Activated naive CD4-positive, alpha-beta T cell treated with anti-CD3 and anti-CD28 coated beads, Interleukin-2, amount 50 U/mL, for 72 hours (primary cell): ENCODE measurements at places on chromosomes 16 and 17.

- DNase-seq = no peak
Measured at GRCh38 chr16:74448990-74449389, 27.7 kb upstream of the CLEC18B start.

DNA sequence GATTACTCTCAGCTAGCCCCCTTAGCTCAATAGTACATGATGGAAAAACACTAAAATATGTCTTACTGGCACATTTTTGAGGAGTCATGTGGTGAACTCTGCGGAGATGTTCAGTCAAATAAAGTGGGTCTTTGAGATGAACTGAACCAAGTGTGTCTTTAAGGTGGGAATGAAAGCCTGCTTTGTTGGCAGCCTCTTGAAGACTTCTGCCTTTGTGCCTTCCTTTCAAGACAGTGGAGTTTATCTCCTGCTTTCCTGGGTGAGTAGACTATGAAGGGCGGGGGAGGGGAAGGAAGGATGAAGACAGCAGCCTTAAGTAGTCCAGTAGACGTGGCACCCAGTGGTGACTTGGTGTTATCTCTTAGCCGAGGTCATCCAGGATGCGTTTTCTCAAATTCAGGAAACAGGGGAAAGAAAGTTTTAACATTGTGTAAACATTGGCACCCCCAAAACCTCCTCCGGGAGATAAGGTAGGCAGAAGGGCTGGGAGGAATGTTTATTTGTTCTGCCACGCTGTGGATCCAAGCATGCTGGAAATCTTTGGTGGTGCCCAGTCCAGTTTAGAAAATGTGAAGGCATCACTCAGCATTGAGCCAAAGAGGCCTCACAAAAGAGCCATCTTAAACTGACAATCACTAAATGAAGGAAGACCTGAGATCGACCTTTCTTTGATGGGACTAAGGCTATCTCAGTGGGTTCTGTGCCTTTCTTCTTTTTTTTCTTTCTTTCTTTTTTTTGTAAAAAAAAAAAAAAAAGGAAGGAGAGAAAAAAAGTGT, 220.6 kb downstream of the FTO start:
- DNase-seq = no peak

DNA sequence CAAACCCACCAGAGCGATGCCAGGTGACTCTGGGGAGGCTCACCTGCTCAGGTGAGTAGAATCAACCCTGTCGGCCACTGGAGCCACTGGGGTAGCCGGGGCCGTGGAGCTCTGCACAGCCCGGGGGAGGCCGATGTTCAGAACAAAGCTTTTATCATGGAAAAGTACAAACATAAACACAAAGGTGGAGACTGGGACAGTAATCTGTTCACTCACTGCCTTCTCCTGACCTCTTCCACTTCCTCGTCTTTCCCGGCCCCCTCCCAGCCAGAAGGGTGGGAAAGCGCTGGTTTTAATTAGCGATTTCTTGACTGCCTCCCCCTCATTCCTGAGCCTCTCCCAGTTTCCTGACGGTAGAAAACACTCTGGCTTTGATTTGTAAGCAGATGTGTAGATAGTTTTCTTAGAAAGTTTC, 9.8 kb upstream of the TEX19 start:
- no peak for DNase-seq

DNA sequence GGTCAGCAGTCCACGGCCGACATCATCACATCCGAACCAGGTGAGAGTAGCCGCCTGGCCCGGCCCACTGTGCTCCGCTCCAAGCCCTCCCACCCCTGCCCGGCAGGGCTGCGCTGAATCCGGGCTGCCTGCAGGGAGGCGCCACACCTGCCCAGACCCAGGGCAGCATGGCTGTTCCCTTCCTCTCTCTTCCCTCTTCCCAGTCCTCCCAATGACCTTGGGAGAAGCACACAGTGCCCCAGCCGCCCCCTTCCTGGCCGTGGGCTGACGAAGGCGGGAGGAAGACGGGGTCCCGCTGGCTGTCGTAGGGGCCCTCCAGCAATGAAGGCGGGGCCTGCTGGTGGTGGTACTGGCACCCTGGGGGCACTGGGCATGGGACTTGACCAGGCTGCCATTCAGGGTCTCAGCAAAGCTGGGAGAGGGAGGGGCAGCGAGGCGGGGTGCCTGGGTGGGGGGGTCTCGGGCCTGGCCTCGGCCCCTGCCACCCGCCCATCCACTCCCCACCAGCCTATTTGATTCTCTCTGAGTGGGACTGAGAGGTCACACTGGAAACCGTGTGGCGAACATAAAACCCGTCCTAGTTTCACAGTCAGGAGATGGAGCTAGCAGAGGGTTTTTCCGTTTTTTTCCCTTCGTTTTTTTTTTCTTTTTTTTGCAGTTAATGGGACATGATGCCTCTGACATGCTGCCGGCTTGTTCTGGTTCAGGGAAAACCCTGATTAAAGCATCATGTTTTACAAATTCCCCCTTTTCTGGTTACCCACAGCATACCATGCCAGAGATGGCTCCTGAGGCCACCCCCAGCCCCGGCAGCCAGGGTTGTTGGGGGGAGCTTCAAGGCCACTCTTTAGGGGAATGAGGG, 50.6 kb downstream of the BAHCC1 start:
- DNase-seq = no peak

GRCh38 chr16:426115-426905, 861 bp downstream of the RAB11FIP3 start:
- peak; percentile 18 for DNase-seq

DNA sequence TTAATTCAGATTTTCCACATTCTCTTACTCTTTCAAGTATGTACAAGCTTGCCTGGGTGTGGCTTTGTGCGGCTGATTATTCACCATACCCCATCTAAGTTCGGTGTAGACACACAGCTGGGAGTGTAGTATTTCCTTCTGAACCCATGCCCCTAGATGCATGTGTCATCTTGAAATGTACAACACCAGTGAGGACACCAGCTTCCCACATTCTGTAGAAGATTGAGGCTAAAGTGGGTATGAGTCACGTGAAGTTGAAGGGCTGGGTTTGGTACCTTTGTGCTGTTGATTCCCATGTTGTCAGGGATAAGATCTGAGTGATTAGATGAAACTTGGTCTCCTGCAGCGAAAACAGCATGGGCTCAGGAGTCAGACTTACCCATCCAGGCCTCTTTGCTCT, 14.6 kb upstream of the DHX8 start:
- DNase-seq = no peak

GRCh38 chr17:1905190-1905913, 75.5 kb downstream of the RPA1 start:
- DNase-seq = no peak

DNA sequence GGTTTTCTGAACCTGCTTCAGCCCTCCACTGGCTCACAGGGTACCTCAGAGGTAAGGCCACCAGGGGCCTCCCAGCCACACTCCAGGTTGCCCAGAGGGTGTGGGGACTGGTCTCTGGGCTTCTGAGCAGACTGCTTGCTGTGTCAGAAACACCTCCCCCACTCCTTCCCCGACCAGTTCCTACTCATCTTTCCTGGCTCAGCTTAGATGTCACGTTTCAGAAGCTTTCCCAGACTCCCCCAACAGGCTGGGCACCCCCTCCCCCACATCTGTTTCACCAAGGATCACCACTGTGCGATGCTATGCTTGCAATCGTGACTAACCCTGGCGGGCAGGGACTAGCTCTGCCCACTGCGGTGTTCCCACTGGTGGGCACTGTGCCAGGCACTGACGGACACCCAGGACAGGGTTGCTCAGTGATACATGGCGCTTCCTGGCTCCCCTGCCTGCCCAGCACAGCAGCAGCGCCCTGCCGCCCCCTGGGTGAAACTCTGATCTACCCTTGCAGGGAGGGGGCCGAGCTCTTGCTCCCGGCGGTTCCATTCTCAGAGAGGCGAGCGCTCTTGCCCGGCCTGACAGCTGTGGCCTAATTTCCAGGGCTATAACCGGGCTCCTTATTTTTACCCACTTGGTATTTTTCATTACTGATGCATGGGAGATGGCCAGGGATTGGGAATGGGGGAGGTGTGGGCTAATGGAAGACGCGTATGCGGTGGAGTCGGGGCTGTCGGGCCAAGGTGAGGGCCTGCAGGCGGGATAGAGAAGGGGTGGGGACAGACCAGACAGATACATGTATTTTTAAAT, 29.4 kb upstream of the MTSS2 start:
- DNase-seq = no peak

- no peak for DNase-seq
Measured at GRCh38 chr16:79066561-79066960, 534.0 kb downstream of the MAF start.

DNA sequence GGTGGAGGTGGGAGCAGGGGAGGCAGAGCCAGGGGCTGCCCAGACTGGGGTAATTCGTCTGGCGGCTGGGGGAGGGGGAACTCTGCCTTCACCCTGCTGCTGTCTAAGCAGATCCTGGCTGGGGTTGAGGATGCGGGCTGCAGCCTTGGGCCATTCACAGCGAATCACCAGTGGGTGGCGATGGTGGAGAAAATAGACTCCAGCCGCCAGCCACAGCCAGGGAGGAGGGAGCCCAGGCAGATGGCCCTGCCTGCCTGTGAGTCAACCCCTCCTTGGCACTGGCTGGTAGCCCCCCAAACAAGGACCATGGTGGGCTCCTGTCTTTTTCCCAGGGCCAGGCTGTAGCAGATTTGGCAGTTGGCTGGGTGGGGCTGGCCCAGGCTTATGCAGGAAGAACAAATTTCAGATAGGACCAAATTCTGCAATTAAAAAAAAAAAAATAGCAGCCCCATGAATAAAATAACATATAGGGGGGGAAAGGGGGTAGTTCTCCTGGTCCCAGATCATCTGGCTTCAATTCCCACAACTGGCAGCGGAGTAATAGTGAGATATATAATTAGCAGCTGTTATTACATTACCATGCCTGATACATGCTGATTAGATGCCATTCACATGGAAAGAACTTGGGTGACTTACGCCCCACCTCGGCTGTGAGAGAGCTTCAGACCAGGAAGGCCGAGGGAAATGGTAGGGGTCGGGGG, 41.5 kb upstream of the CDH5 start:
- DNase-seq = no peak

DNA sequence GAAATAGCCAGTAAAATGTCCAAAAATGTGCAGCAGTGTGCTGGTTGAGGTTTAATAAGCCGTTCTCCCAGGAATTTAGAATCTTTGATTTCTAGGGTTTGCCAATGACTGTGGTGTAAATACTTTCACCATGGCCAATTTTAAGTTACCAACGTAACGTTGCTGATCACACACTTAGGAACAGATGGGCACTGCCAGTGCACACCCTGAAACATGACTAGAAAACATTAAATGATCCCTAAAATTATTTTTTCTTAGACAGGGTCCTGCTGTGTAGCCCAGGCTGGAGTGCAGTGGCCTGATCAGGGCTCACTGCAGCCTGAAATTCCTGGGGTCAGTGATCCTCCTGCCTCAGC, 3.2 kb downstream of the CA5A start:
- no peak for DNase-seq

DNA sequence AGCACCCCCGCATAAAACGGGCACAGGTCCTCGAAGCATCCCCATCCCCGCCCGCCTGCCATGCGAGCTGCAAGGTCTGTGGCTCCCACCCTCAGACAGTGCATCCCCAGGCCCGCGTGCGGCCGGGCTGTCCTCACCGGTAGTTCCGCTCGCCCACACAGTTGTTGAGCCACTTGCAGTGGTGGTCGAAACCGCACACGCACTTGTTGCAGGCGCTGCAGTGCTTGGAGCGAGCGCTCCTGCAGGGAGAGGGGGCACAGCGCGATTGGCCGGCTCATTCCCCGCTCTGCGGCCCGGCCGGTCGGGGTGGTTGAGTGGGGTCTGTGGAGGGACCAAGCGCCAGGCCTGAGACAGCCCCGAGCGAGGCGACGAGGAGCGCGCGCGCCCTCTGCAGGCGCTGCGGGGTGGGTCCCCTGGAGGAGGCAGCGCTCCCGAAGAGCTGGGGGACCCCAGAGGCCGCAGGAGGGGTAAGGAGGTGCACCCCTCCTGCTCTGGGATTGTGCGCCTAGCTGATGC, 6.0 kb upstream of the TPPP3 start:
- no peak for DNase-seq

GRCh38 chr17:22270381-22270780, 578.1 kb downstream of the KCNJ18 start:
- no peak for DNase-seq

- no peak for DNase-seq
Measured at GRCh38 chr16:49021136-49021535, 260.5 kb downstream of the CBLN1 start.

GRCh38 chr16:54993106-54993895, 62.6 kb downstream of the IRX5 start:
- DNase-seq = no peak

DNA sequence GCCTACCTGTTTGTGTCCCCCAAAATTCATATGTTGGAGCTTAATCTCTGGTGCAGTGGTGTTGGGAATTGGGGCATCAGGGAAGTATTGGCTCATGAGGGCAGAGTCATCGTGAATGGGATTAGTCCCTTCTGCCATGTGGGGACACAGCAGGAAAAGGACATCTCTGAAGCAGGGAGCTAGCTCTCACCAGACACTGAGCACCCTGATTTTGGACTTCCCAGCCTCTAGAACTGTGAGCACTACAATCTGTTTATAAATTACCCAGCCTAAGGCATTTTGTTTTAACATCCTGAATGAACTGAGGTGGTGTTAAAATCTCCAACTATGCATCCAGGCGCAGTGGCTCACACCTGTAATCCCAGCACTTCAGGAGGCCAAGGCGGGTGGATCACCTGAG, 206.0 kb downstream of the SEC14L1 start:
- DNase-seq = no peak

- peak; percentile 57 for DNase-seq
Measured at GRCh38 chr17:65163990-65164495, 26.9 kb downstream of the RGS9 start.

- DNase-seq = no peak
Measured at GRCh38 chr17:66983414-66984021, 19.0 kb downstream of the CACNG4 start.

- DNase-seq = no peak
Measured at GRCh38 chr17:55144518-55144917, 120.2 kb upstream of the HLF start.

GRCh38 chr16:10813099-10813455, 5.5 kb downstream of the TVP23A start:
- no peak for DNase-seq

DNA sequence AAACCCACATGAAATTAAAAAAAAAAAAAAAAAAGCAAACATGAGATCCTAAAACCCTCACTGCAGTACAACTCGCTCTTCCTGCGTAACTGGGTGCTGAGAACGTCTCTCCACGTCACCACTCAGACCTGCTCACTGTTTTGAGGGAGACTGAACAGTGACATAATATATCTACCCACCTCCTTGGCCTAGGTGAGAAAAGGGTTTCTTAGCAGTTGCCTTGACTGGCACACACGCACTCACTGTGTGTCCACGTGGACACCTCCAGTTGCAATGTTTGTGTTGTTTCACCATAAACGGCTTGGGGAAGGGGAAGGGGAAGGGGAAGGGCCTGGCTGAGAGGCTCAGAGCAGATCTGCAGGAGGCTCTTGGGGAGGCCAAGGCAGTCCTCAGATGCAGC, 32.0 kb downstream of the FANCA start:
- DNase-seq = no peak

GRCh38 chr17:44372036-44372435, 8.4 kb upstream of the FAM171A2 start:
- no peak for DNase-seq
